ENCODE measurements at places on chromosomes 11 and 22. TPM values are rescaled to one million over a fixed set of nuclear protein-coding genes. Genes with fewer than 3 reads are reported as not detected.

The CCDC116 gene
- not detected for total RNA-seq

The FSHB gene
- total RNA-seq: not detected

The KRTAP5-1 gene
- not detected for total RNA-seq

The HPS5 gene
- total RNA-seq: 13.5 TPM
